ENCODE measurements at places on chromosomes 3 and 15. TPM values are rescaled to one million over a fixed set of nuclear protein-coding genes. Genes with fewer than 3 reads are reported as not detected.

Gene TLR9
- not detected for total RNA-seq

Gene LYZL4
- total RNA-seq = not detected

DNA sequence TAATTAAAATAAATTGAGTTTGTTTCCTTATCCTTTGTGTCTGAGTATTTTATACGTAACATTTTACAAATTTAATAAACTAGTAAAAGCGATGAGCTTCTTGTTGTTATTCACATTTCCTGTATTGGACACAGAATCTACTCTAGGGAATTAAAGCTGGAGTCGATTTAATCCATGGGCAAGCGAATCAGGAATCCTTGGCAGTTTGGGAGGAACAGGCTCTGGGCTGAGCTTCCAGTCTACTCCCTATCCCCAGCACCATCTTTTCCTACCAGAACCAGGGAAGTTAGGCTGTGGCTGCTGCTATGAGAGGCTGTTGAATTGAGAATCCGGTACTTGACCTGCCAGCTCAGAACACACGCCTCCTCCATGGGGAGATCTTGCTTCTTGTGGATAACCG lies 437.3 kb upstream of the TPM1 start:
- no peak overlapping the region for H3K4me3 ChIP-seq
- H3K27me3 ChIP-seq = no peaks in the 10 kb centered on the region
- H3K36me3 ChIP-seq = peaks cover 4% of the 10 kb centered on the region
- DNase-seq = no peak
- H3K4me1 ChIP-seq = peaks cover 53% of the 10 kb centered on the region
- peak overlapping the region; percentile 28 for H3K27ac ChIP-seq

GRCh38 chr3:19815805-19816204 lies 118.2 kb downstream of the EFHB start:
- H3K4me3 ChIP-seq = no peak overlapping the region
- no peaks in the 10 kb centered on the region for H3K27me3 ChIP-seq
- no peaks in the 10 kb centered on the region for H3K4me1 ChIP-seq
- no peak overlapping the region for H3K27ac ChIP-seq

- H3K36me3 ChIP-seq = peaks cover 7% of the 10 kb centered on the region
- peak overlapping the region; percentile 71 for H3K27ac ChIP-seq
- no peaks in the 10 kb centered on the region for H3K27me3 ChIP-seq
- peak; percentile 73 for DNase-seq
- no peak overlapping the region for H3K4me3 ChIP-seq
- H3K4me1 ChIP-seq = peaks cover 48% of the 10 kb centered on the region
Measured at GRCh38 chr3:188510366-188510765, 356.4 kb downstream of the LPP start.

Measured in SJSA1 (cell line).